ENCODE measurements at places on chromosomes 16 and 17.

DNA sequence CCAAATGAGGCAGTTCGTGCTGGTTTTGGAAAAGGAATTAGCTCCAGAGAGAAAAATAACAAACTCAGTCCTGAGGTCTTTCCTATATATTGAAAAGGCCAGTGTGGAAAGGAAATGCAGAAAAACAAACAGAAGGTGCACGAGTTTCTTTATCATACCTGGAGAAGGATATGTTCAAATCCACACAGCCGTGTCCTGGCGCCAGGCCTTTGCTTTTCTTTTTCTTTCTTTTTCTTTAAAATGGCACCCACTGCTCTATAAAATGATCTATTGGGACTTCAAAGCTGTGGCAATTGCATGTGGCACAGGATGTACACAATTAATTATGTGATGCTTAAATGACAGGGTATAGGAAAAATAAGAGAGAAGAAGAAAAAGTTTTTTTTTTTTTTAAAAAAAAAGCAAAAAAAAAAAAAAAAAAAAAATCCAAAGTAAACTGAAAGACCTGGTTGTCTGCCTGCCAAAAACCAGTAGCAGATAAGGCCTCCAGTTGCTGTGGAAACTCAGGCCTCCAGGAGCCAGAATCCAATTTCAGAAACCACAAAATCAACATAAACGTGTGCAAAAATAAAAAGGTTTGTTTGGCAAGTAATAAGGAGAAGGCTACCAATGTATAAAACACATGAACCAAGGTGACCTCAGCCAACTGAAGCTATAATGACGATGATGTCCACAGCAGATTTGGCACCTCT is 957.6 kb upstream of the SOX9 start:
- no peak for DNase-seq

- no peak for DNase-seq
Observed at GRCh38 chr17:35801583-35802224, 6.3 kb upstream of the MMP28 start.

- no peak for DNase-seq
Observed at GRCh38 chr17:79543531-79543930, 67.3 kb downstream of the RBFOX3 start.

GRCh38 chr17:70319516-70319915 is 150.2 kb downstream of the KCNJ2 start:
- DNase-seq, result no peak

- no peak for DNase-seq
Observed at GRCh38 chr16:51500306-51500705, 349.2 kb upstream of the SALL1 start.

DNA sequence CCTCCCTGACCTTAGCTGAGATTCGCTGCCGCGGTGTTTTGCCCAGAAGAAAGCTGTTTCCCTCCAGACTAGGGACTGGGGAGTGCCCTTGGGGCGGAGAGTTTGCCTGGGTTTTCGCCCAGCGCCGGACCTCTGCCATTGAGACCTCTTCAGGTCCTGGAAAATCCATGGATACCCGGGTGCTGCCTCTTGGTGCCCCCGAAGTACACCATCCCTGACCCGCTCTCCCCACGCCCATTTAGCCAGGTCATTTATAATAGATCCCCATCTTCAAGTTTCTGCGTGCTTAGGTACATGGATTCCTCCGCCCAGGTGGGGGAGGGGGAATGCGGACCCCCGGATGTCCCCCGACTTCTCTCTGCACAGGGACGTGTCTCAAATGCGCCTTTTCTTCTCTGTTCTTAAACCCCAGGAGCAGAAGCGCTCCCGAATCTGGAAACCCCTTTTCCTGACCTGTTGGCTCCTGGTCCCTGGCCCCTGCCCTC is 15.0 kb upstream of the CBX8 start:
- DNase-seq, result no peak

DNA sequence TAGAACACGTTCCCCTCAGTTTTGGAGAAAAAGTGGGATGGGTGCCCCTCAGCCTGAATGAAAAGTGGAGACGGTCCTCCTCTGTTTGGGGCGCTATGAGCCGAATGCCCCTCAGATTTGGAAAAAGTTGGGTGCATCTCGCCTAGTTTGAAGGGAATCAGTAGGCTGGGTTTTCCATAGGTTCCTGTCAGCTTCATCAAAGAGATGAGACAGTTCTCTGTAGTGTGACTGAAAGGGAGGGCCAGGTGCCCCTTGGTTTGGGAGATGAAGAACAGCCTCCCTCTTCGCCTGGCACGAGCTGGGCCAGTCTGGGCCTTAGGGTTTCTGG is 742 bp upstream of the SLC9A5 start:
- DNase-seq, result no peak

- DNase-seq, result no peak
Observed at GRCh38 chr16:30745082-30745481, 3.1 kb upstream of the PHKG2 start.

DNA sequence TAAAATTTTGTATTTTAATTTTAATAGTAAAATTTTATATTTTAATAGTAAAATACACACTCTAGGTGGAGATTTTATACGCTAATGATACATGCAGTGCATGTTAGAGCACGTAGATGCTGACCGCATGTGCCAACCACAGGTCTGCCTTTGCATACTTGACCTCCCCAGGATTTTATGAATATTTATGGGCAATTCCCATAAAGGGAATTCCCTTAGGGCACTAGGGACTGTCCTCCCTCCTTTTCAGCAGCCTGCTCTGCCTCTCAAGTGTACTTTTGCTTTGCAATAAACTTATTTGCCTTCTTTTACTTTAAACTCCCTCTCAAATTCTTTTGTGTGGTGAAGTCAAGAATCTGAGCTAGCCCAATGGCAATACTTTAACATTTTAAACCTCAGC is 217.7 kb upstream of the CDH8 start:
- no peak for DNase-seq

- no peak for DNase-seq
Observed at GRCh38 chr17:68621065-68621464, 19.9 kb upstream of the FAM20A start.

DNA sequence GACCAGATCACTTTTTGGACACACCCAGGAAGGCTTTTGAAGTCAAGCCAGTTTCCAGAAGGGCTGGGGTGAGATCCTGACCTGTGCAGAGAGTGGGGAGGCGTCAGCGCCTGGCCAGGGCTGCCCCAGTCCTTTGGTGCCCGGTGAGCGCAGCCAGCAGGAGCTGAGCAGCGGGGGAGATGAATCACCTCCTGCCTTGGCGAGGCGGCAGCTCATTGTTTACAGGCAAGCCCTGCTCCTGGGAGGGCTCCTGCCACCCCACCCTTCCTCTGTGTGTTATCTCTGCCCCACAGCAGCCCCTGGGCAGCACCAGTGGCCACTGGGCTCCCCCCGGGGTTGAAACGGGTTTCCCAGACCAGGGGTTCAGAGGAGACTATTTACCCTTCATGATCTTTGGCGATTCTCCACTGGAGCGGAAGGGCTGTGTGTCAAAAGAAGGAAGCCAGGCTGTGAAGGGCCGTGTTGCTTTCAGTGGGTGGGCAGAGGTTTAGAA is 14.1 kb upstream of the ITGB4 start:
- DNase-seq, result no peak

GRCh38 chr16:2713985-2714774 is 5.8 kb downstream of the PRSS27 start:
- no peak for DNase-seq

DNA sequence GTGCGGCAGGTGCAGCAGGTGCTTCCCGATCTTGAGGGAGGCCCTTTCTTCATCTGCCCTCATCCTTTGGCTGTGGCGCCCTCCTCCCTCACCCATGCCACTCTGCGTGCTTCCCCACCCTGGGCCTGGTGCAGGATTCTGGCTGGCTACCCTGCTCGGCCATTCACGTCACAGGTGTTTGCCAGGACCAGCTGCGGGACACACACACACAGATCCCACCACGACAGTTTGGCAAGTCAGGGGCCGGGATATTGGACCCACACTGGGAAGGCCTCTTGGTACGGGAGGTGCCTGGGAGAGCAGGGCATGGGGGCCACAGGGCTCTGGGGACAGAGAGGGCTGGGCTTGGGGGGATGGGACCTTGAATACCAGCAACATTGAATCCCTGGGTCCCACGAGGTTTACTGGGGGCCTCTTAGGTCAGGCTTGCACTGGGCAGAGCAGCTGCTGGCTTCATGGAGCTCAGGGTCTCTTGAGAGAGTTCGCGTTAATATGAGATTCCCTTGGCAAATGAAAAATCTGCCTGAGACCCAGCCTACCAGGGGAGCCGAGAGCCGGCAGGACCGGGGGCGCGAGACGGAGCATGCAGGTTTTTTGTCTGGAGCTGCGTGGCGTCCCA is 15.1 kb downstream of the ADCY7 start:
- DNase-seq, result no peak

GRCh38 chr16:50616386-50616785 is 64.7 kb downstream of the SNX20 start:
- no peak for DNase-seq

DNA sequence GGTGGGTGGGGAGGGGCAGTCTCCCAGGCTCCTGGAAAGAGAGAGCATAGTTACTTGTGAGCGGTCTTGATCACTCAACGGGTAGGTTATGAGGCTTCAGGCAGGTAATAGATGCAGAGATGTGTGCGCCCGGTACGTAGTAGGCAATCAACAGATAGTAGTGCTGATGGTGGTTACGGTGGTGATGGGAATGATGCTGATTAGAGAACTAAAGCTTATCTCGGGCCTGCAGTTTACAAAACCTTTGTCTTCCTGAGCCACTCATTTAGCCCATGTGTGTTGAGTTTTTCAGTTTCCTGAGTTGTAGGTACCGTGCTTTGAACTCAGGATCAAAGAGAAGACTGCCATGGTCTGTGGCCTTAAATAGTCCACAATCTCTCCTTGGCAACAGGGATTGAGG is 401.0 kb downstream of the SNX29 start:
- DNase-seq, result no peak

DNA sequence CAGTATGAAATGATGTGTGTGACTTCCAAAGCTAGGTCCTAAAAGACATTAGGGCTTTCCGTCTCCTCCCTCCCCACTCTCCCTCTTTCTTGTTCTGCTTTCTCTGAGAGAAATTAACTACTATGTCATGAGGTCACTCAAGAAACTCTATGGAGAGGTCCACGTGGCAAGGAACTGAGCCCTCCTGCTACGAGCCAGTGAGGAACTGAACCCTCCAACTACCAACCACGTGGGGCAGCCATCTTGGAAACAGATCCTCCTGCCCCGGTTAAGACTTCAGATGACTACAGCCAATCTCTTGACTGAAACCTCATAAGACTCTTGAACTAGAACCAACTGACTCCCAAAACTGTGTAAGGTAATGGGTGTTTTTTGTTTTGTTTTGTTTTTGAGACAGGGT is 4.2 kb upstream of the ALOX15 start:
- DNase-seq, result no peak

DNA sequence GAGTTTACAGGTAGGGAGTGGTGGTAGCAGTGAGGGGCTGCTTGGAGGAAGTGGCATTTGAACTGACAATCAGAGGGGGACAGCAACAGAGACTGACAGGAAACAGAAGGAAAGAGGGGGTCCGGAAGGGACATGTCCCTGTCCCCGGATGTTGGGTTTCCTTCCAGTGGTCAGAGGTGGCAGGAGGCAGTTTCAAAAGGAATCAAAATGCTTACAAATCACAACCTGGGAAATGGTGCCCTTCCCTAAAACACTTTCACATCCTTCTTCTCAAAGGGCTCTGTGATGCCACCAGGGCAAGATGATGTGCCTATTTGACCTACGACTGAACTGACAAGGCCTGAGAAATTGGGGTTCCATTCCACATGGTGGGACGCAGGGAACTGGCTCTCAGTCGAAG is 19.7 kb downstream of the ADGRG1 start:
- no peak for DNase-seq

- no peak for DNase-seq
Observed at GRCh38 chr16:52976539-52977167, 76.0 kb downstream of the CHD9NB start.

- no peak for DNase-seq
Observed at GRCh38 chr16:68364561-68364998, 53.8 kb downstream of the PRMT7 start.

DNA sequence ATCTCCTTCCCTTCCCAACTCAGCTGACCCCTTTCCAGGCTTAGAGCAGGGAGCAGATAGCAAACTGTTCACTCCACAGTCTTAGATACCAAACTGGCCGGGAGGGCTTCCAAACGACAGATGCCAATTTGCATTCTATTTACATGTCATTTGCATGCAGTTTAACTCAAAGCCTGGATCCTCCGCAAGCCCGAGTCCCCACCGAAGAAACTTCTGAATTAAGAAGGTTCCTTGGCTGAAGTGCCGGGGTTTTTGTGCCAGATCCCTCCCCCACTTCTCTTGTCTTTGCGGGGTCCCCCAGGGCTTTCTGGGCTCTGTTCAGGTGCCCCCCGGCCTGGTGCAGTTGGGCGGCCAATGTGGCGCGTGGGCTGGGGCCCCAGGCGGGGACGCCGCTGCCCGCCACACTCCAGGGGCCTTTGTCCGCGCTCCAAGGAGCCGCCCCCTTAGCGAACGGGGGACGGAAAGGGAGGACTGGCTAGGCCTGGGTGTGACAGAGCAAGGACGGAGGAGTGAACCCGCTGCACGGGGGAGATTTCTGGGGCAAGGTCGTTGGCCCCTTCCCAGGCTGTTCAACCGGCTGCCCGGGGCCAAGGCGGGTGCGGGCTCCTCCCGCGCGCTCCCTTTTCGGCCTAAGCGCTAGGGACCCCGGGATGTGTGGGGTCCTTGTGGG is 1.2 kb downstream of the GPRC5B start:
- DNase-seq, result no peak

- DNase-seq, result no peak
Observed at GRCh38 chr16:84390131-84390785, 21.9 kb downstream of the ATP2C2 start.

DNA sequence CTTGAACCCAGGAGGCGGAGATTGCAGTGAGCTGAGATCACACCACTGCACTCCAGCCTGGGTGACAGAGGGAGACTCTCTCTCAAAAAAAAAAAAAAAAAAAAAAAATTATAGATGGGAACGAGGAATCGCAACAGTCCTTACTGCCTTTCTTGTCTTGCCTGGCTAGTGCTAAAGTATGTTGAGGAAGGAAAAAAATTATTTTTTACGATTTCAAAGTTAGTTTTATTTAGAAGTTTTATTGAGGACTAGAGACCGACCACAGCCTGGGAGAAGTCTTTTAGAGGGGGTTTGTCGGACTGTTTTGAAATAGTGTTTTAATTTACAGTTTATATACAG is 15.8 kb upstream of the DNAH17 start:
- no peak for DNase-seq

- no peak for DNase-seq
Observed at GRCh38 chr17:74555427-74555940, 9.6 kb upstream of the CD300C start.

DNA sequence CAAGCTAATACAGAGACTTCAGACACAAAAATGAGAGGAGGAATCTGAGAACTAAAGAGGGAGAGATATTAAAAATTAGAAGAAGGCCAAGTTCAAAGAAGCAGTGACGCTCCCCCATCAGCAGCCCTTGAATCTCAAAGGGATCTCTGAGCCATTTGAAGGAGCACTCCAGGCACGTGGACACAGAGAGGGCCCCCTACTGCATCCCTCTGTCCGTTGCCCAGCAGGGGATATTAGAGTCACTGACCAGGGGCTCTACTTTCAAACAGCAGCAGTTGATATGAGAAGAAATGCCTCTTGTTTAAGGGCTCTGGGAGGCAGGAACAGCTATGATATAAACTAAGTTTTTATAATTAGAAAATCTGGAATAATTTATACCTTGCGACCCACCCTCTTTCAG is 479.0 kb upstream of the SALL1 start:
- DNase-seq, result no peak

- no peak for DNase-seq
Observed at GRCh38 chr16:88065747-88066142, 114.5 kb downstream of the BANP start.
